Activated naive CD4-positive, alpha-beta T cell treated with anti-CD3 and anti-CD28 coated beads for 36 hours (primary cell): ENCODE measurements at places on chromosomes 4 and X.
A peak's percentile ranks its signal among the peaks of the same experiment; 100 is the strongest.

DNA sequence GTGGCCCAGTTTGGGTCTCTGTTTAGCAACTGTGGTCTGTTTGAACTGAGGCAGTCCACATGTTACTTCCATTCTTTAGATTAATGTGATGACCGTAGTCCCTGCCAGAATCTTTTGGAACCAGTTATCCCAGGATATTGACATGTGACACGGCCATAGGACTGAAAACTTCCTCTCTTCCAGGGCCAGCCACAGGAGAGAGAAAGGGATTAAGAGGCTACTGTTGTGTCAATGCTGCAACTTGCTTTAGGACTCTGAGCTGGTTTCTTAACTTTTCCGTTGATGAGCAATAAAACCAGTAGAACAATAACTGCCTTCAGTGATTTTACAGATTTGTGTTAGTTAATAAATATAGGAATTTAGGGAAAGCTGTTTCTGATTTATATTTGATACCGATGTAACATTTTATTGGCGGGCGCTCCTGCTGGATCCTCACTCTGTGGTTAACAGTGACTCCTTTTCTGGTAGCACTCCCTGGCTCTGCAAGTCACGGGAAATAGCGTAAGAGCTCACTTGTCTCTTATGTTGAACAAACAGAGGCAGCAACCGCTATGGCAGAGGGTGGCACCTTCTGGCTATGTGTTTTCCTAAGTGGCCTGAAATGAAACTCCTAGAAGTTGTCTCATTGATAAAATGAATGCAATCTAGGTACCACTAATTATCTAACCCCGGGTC, 2.5 kb downstream of the TENM3 start:
- no peak for DNase-seq

DNA sequence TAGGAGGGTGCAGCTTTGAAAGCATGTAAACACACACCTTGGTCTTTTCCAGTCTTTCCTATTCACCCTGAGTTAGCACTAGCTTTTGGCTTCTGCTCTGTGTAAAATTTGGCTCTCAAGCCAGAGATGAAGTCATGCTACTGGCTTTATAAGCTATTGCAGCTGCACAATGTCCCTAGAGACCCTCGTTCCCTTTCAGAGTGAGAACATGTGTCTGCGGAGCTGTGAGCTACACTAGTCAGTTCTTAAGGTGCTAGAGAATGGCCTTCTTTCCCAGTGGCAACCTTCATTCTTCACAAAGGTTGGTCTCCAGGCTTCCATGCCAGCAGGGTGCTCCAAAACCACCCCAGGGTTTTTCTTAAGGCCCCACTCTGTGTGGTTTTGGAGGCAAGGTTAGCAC, 199.1 kb downstream of the SPATA18 start:
- no peak for DNase-seq

DNA sequence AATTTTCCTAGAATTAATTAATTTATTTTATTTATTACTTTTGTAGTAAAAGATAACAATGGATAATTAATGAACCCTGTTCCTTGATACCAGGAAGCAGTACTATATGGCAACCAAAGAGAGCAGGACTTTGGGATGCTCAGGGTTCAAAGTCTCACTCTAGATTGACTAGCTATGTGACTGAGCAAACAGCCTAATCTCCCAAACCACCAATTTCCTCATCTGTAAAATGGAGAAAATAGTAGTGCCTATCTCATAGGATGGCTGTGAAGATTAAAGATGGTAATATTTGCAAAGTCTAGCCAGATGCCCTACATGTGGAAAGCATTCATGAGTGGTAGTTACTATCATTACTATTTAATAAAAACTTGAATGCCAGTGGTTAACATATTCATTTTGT, 97.6 kb downstream of the PRDM5 start:
- no peak for DNase-seq

- DNase-seq: peak; percentile 61
Measured at GRCh38 chr4:40192114-40193015, 4.5 kb upstream of the RHOH start.

GRCh38 chr4:70603856-70604255, 11.8 kb downstream of the AMBN start:
- no peak for DNase-seq

DNA sequence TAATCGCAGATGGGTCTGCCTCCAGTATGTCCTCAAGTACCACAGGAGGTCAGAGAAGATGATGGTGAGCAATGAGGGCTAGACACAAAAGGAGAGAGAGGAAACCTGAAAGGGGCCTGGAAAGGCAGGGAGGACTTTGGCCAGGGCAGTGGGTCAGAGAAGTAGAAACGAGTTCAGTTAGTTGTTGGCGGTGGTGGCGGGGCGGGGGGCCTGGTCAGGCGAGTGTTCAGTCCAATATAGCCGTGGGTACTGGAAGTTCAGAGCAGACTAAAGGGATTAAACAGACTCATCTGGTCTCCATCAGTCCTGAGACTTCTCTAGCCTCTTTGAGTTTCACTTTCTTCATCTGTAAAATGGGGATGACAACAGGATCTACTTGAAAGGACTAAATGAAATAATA, 90.8 kb downstream of the TSPAN5 start:
- no peak for DNase-seq

DNA sequence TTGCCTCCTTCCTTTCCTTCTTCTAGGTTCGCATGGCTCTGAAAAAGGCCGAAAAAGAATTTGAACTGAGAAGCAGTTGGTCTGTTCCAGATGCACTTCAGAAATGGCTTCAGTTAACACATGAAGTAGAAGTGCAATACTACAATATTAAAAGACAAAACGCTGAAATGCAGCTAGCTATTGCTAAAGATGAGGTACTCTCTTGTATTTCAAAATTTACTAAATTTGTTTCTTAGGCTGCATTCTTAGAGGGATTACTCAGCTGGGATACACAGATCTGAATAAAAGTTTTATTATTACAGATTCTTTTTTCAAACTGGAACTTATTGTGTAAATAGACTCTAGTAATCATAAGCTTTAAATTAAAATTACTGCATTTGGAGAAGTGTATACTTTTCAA, 146.9 kb downstream of the STIM2 start:
- no peak for DNase-seq
